MCF 10A (cell line): ENCODE measurements at places on chromosomes 12 and 14.

DNA sequence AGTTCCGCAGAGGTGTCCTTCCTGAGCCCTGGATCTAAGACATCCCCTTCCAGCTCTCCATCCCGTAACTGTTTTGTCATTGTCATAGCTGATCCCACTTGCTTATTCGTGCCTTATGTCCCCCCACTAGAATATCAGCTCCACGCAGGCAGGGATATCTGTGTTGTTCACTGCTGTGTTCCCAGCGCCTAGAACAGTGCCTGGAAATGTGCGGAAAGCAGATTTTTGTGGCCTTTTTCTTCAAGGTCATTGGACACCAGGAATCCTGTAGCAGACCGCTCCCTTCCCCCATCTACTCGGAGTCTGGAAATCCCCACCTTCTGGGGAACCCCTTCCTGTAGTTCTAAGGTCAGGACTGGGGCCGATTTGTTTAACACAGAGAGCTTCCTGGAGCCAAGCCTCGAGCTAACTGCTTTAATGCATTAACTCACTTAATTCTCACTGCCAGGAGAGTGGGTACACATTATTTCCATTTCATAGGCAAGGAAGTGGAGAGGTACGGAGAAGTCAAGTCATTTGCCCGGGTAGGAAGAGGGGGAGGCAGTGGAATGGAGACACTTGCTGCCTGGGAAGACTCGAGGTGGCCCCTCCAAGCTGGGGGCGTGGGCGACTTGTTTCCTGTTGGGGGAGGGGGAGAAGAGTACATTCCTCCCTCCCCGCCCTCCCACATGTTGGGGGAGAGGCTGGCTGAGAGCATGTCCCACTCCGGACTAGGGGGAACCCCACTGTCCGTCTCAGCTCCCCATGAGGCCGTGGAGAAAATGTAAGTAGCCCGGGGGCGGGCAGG, 1.2 kb upstream of the SH2B3 start:
- peak overlapping the region; percentile 13 for H3K27ac ChIP-seq
- no peak for DNase-seq
- no peaks in the 10 kb centered on the region for H3K27me3 ChIP-seq
- peaks cover 11% of the 10 kb centered on the region for H3K36me3 ChIP-seq
- H3K4me3 ChIP-seq, result peak overlapping the region; percentile 65

DNA sequence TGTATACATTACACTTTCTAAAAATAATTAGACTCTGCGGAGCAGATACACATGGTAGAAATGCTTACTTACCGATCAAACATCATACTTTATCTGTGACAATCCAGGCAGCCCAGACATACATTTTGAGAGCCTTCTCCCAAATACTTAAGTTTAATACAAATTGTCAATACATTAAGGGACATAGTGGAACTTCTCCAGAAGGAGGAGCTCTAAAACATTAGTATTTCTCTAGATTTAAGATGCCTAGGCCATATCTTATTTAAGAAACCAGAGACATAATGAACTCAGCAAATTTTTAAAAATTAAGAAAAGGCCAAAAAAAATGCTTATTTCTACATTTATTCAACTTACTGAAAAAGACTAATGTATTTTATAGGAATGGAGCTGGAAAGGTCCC, 16.1 kb downstream of the ACSM4 start:
- H3K27me3 ChIP-seq, result peaks cover 17% of the 10 kb centered on the region
- DNase-seq, result no peak
- H3K27ac ChIP-seq, result no peak overlapping the region
- no peaks in the 10 kb centered on the region for H3K4me1 ChIP-seq
- no peak overlapping the region for H3K4me3 ChIP-seq

- H3K4me3 ChIP-seq, result no peak overlapping the region
- no peaks in the 10 kb centered on the region for H3K36me3 ChIP-seq
- no peak for DNase-seq
- H3K27ac ChIP-seq, result no peak overlapping the region
- no peaks in the 10 kb centered on the region for H3K27me3 ChIP-seq
- H3K4me1 ChIP-seq, result no peaks in the 10 kb centered on the region
These were observed 1013.8 kb downstream of the DIO2 start for GRCh38 chr14:79197516-79197915.

- no peak overlapping the region for H3K4me3 ChIP-seq
- no peaks in the 10 kb centered on the region for H3K36me3 ChIP-seq
- no peaks in the 10 kb centered on the region for H3K27me3 ChIP-seq
- DNase-seq, result no peak
- peaks cover 13% of the 10 kb centered on the region for H3K4me1 ChIP-seq
These were observed 57.3 kb downstream of the DAD1 start for GRCh38 chr14:22531451-22532344.

GRCh38 chr12:39300799-39301198, 142.1 kb downstream of the KIF21A start:
- H3K4me3 ChIP-seq, result no peak overlapping the region
- no peak overlapping the region for H3K27ac ChIP-seq
- DNase-seq, result peak; percentile 7
- peaks cover 8% of the 10 kb centered on the region for H3K4me1 ChIP-seq
- peaks cover 35% of the 10 kb centered on the region for H3K36me3 ChIP-seq
- no peaks in the 10 kb centered on the region for H3K27me3 ChIP-seq

DNA sequence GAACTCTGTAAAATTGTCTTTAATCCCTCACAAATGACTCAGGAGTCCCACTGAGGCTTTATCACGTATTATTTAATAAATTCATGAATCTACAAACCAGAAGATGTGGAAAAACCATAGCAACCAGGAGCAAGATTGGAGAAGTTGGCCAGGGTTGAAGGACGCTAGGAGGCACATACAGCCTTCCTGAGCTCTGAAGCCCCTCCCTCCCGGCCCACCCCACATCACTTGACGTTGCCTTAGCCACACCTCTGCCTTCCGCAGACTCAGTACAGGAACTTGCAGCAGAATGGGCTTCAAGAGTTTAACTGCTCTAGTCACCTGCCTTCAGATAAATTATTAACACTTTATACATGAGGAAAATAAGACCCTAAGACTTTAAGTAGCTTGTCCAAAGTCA, 33.9 kb downstream of the SLC35F4 start:
- H3K27me3 ChIP-seq, result no peaks in the 10 kb centered on the region
- H3K4me1 ChIP-seq, result peaks cover 49% of the 10 kb centered on the region
- H3K36me3 ChIP-seq, result no peaks in the 10 kb centered on the region
- no peak overlapping the region for H3K27ac ChIP-seq
- H3K4me3 ChIP-seq, result no peak overlapping the region
- DNase-seq, result no peak

GRCh38 chr14:89336338-89336737, 80.7 kb downstream of the FOXN3 start:
- no peak overlapping the region for H3K4me3 ChIP-seq
- DNase-seq, result no peak
- no peaks in the 10 kb centered on the region for H3K27me3 ChIP-seq

GRCh38 chr12:100020370-100020769, 35.6 kb upstream of the ANKS1B start:
- DNase-seq, result no peak
- no peaks in the 10 kb centered on the region for H3K36me3 ChIP-seq
- peaks cover 11% of the 10 kb centered on the region for H3K4me1 ChIP-seq
- no peak overlapping the region for H3K4me3 ChIP-seq
- H3K27ac ChIP-seq, result no peak overlapping the region

GRCh38 chr12:52442600-52443061, 8.5 kb upstream of the KRT75 start:
- peaks cover 35% of the 10 kb centered on the region for H3K4me1 ChIP-seq
- no peaks in the 10 kb centered on the region for H3K27me3 ChIP-seq
- no peak overlapping the region for H3K4me3 ChIP-seq
- peak; percentile 98 for DNase-seq
- H3K27ac ChIP-seq, result no peak overlapping the region

- peaks cover 17% of the 10 kb centered on the region for H3K4me1 ChIP-seq
- peak overlapping the region; percentile 29 for H3K27ac ChIP-seq
- no peak overlapping the region for H3K4me3 ChIP-seq
- peak; percentile 28 for DNase-seq
- peaks cover 9% of the 10 kb centered on the region for H3K36me3 ChIP-seq
These were observed 45.9 kb upstream of the MSRB3 start for GRCh38 chr12:65232476-65233077.

- peaks cover 7% of the 10 kb centered on the region for H3K4me1 ChIP-seq
- no peaks in the 10 kb centered on the region for H3K27me3 ChIP-seq
- H3K4me3 ChIP-seq, result no peak overlapping the region
- DNase-seq, result no peak
- H3K36me3 ChIP-seq, result no peaks in the 10 kb centered on the region
- no peak overlapping the region for H3K27ac ChIP-seq
These were observed 32.9 kb downstream of the MAP1LC3B2 start for GRCh38 chr12:116591855-116592637.

- no peaks in the 10 kb centered on the region for H3K4me1 ChIP-seq
- H3K4me3 ChIP-seq, result no peak overlapping the region
- H3K36me3 ChIP-seq, result no peaks in the 10 kb centered on the region
- DNase-seq, result no peak
- peaks cover 85% of the 10 kb centered on the region for H3K27me3 ChIP-seq
These were observed 74.9 kb downstream of the PDE3A start for GRCh38 chr12:20443255-20443654.

DNA sequence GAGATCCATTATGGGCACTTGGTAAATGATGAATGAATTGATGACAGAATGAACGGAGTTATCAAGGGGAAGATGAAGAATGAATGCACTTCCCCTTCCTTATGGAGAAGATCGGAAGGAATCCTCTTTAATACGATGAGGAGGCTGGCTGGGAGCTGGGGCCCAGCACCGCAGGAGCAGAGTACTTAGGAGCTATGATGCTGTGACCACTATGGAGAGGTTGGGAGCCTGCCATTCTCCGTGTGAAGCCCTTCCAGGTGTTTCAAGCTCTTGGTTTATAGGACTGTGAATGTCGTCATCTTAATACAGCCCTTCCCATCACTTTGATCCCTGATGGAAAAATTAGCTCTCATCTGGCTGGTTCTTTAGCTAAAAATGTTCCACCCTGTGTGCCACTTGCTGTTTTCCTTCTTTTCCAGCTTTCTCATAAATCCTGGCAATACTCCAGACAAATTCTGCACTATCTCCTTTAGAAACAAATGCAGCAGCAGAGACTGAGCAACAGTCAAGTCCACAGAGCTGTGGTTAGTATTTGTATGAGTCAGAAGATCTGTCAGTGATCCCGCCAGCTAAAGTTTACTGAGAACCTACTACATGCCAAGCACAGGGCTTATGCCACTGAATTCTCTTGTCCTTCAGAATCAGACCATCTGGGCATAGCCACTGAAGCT, 263.1 kb upstream of the CRY1 start:
- H3K4me1 ChIP-seq, result peaks cover 6% of the 10 kb centered on the region
- H3K27ac ChIP-seq, result no peak overlapping the region
- H3K4me3 ChIP-seq, result no peak overlapping the region

DNA sequence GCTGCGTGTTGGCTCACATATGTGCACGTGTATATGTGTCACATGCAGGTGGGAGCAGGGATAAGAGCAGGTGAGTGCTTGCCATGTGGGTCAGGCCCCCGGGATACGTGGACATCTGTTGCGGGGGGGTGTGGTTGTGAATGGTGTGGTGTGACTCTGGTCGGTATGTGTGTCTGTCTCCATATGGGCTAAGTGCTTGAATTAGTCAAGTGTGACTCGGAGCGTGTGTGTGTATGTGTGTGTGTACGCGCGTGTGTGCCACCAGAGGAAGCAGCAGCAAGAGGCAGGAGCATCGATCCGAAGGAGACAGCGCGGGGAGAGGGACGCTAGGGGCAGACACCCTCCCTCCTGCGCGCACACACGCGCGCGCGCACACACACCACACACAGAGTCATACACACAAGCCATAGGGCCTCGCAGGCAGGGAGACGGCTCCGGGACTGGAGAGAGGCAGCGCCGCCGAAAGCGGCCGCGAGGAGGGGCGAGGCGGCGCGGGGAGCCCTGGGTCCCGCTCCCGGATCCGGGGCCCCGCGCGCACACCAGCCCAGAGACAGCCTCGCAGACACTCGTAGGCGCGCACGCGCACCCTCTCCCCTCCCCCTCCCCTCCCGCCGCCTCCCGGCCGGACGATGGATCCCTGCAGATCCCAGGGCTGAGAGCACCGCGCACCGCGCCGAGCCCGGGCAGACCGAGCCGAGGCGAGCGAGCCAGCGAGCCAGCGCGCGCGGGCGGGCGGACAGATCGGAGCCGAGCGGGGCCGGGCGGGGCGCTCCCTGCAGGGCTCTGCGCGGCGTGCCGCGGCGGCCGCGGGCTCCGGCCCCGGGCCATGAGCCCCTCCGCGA, at the start of gene ASIC1:
ASIC1 (plus strand) TSS at position 597 of the 842 bp plus-strand sequence. CDS start 1,171 bp downstream, outside the sequence.
- H3K27ac ChIP-seq, result peak within 1 kb of the TSS; percentile 16
- DNase-seq, result peak; percentile 49
- H3K36me3 ChIP-seq, result no peaks in the 10 kb centered on the region
- H3K27me3 ChIP-seq, result peaks cover 24% of the 10 kb centered on the region

GRCh38 chr12:27905285-27906126, 67.0 kb downstream of the PTHLH start:
- no peak for DNase-seq
- no peak overlapping the region for H3K27ac ChIP-seq
- H3K4me1 ChIP-seq, result no peaks in the 10 kb centered on the region
- no peaks in the 10 kb centered on the region for H3K27me3 ChIP-seq
- H3K4me3 ChIP-seq, result no peak overlapping the region

DNA sequence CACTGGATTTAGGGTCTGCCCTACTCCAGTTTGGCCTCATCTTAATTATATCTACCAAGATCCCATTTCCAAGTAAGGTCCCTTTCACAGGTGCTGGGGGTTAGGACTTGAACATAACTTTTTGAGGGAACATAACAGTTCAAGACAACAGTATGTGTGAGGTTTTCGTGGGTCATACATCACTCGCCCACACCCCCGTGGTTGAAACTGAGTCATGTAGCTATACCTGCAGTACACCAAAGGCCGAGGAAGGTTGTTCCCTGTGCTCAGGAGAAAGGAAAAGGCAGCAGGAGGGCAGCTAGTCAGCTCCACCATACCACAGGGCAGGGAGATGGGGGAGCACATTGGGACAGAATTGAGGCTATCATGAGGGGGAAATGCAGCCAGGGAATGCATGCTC, 167.0 kb downstream of the PPM1H start:
- no peak overlapping the region for H3K4me3 ChIP-seq
- H3K36me3 ChIP-seq, result peaks cover 5% of the 10 kb centered on the region
- no peaks in the 10 kb centered on the region for H3K27me3 ChIP-seq
- DNase-seq, result no peak
- peak overlapping the region; percentile 6 for H3K27ac ChIP-seq

DNA sequence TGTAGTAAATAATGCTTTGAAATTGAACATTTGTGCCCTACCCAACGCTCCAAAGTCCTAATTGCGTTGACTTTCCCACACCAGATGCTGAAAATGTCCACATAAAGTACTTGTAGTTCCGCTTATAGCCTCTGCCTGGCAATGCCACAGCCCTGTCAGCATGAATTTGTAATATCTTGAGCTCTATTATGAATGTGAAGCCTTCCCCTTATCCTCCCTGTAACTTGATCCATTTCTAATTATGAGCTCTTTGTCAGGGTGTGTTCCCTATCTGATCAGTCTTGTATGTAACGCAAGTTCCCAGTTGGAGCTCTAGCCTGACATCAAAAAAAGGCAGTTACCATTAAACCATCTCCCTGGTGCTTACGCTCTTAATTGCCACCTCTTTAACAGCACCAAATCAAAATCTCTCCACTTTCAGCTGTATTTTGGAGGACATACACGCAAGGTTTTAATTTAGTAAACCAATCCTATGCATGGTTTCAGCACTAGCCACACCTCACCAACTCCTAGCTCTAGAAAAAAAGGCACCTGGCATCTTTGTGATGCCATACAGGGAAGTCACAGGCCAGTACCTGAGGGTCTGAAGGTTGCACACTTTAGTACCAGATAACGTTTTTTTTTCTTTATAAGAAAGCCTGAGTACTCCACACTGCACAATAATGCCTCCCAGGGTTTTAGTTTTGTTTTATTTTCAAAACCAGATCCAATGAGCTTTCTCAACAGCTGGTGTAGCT, 69.3 kb downstream of the EEA1 start:
- H3K27me3 ChIP-seq, result no peaks in the 10 kb centered on the region
- no peak for DNase-seq
- no peak overlapping the region for H3K27ac ChIP-seq
